ENCODE measurements at places on chromosomes 6 and 20. TPM values are rescaled to one million over a fixed set of nuclear protein-coding genes. Genes with fewer than 3 reads are reported as not detected.

GRCh38 chr6:140393665-140394540 is 1019.5 kb upstream of the CITED2 start:
- no peak for DNase-seq

DNA sequence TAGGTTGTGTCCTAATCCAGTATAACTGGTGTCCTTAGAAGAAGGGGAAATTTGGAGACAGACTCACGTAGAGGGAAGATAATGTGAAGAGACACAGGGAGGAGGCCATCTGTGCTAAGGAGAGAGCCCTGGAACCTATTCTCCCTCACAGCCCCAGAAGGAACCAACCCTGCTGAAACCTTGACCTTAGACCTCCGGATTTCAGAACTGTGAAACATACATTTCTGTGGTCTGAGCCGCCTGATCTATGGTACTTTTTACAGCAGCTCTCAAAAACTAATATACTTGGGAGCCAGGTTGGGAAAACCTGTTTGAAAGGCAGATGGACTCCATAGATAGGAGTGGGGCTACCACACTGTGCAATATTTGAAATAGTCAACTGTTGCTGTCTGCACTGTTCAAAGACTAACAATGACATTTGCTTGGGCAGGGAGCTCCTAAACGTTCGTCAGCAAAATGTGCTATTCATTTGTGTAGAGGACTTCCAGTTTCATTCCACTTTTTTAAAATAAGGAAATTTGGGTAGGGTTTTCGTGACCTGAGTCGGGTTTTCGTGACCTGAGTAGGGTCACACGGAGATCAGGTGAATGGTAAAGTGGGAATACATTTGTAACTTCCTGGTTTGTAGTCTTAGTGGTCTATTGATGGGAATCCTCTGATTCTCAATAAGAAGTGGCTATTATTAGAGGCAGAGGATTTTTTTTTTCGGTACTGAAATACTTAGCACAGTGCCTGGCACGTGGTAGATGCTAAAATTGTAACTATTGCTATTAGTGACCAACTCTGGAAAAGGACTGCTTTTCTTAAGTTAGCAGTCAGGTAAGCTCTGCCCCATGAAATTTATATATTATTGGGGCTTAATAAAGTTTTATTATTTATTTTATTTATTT is 11.4 kb downstream of the TAGAP start:
- DNase-seq, result no peak

DNA sequence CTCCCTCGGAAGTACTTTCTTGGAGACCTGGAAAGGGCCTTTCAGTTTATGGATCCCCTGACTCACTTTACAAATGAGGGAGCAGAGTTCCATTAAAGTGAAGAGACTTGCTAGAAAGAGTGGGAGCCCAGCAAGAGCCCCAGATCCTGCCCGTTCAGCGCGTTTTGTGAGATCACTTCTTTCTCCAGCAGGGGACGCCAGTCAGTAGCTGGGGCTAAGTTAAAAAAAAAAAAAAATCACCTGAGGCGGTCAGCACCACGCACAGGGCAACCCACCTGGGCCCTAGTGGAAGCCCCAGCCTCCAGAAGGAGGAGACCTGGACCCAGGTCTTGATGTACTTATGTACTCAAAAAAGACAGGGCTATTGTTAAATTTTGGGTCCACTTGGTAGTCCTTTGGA is 274.5 kb upstream of the RNF24 start:
- no peak for DNase-seq

DNA sequence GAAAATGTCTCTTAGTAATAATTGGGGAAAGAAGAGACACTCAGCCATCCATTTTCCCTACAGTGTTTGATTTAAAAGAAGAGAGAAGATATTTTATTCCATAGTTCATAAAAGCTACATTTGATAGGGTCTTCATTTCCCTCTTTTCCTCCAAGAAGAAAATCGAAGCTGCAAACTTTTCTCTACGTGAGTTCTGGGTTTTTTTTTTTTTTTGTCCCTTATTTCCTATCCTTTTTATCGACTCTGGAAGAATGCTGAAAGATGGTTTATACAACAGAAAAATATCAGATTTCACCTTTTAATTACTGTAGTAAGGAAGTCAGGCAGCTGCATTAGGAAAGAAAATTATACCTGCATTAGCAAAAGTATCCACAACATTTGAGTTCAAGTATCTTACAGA is at the start of gene OR2J1:
Gene OR2J1, plus strand, starts transcription at position 301 of the 400 bp plus-strand sequence. CDS start 1,453 bp downstream, outside the sequence.
- DNase-seq, result no peak

DNA sequence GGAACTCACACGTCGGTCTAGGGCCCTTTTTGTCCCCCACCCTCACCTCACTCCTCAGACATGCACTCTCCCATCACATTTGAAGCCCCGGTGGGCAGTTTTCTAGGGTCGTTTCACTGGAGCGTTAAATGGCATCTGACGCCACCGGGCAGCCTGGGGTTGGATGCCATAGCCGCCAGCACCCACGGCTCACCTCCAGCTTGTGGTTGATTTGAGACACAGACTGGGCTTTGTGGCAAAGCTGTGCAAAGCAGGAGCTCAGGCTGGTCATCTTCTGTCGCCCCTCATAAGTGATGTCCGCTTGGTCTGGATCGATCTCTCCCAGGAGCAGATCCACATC is 530 bp downstream of the GOPC start:
- DNase-seq, result no peak

GRCh38 chr6:132167929-132168892 is 217.0 kb upstream of the CCN2 start:
- DNase-seq, result no peak

DNA sequence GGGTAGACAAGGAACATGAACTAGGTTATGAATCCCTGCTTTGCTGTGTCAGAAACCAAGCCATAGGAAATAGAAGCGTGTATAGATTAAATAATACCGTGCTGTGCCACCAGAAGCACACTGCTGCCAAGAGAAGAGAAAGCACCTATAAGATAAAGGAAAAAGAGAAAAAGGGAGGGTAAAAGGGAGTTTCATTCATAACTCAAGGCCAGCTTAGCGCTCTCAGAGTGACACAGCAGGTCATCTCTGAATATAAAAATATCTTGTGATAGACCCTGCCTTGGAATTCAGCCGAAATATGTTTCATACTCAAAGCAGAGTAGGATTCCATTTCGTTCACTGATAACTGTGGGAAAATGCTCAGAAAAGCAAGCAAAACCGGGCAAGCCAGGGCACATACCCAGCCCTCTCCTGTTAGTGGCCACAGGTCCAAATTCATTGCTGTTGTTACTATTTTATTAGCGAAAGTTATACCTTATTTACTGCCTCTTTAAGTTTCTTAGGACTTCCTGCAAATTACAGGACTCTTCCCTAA is 8.7 kb downstream of the JAG1 start:
- peak; percentile 69 for DNase-seq

- no peak for DNase-seq
Measured at GRCh38 chr20:53716395-53716794, 122.8 kb upstream of the ZNF217 start.

DNA sequence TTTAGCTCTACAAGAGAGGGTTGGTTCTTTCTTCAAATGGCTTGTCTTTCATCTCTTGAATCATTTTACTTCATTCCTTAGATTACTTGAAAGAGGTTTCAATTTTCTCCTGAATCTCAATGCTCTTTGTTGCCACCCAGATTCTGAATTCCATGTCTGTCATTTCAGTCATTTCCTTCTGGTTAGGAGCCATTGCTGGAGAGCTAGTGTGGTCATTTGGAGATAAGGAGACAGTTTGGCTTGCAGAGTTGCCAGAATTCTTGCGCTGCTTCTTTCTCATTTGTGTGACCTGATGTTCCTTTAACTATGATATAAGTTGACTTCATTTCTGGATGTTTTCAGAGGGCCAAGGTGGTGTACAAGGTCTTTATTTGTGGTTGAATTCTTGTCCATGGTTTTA is 157.8 kb downstream of the SLC22A3 start:
- no peak for DNase-seq

Gene STMND1
- not detected for total RNA-seq

Gene DBNDD2
- 47.4 TPM for total RNA-seq

Gene BIRC7
- not detected for total RNA-seq

Gene PLG
- total RNA-seq, result not detected

Gene ABHD16B
- total RNA-seq, result not detected

Gene TOP1
- total RNA-seq, result 75.8 TPM

Gene PTK6
- total RNA-seq, result 15.7 TPM
